B cell (primary cell): ENCODE measurements at places on chromosomes 1 and 21.
A peak's percentile ranks its signal among the peaks of the same experiment; 100 is the strongest.

- no peak overlapping the region for H3K4me3 ChIP-seq
- H3K27ac ChIP-seq, result no peak overlapping the region
- no peaks in the 10 kb centered on the region for H3K4me1 ChIP-seq
- no peaks in the 10 kb centered on the region for H3K36me3 ChIP-seq
- H3K27me3 ChIP-seq, result peaks cover 3% of the 10 kb centered on the region
Measured at GRCh38 chr1:34758751-34759150, 789 bp upstream of the GJB4 start.

GRCh38 chr1:30314591-30314990, 408.8 kb downstream of the MATN1 start:
- H3K27me3 ChIP-seq, result no peaks in the 10 kb centered on the region
- no peak overlapping the region for H3K4me3 ChIP-seq
- no peaks in the 10 kb centered on the region for H3K36me3 ChIP-seq
- DNase-seq, result no peak
- no peak overlapping the region for H3K27ac ChIP-seq

DNA sequence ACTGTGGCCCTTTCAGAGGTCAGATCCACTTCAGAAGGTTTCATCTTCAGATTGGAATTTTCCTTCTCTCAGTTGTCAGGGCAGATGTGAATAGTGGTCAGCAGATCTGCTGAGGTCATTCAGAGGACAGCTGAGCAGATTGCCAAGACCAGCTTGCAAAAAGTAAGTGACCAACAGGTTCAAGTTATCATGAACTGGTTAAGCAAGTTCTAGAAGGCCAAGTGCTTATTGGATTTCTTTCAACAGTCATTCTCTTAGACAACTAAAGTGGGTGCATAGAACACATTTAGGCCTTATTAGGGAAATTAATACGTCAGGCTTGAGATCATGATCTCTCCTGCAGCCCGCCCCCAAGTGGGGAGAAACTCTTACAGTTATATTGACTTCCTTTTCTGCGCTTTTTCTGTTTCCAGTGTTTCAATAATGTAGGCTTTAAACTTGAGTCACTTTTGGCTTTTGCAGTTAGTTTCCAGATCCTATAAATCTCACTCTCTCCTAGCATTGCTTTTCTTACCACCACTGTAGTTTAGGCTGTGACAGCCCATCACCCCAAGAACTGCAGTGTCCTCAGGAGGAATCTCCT, 96.4 kb downstream of the C1orf21 start:
- H3K4me3 ChIP-seq, result no peak overlapping the region
- no peak for DNase-seq
- H3K4me1 ChIP-seq, result no peaks in the 10 kb centered on the region
- H3K27ac ChIP-seq, result no peak overlapping the region

GRCh38 chr1:214281720-214282629, 1.0 kb downstream of the SMYD2 start:
- no peaks in the 10 kb centered on the region for H3K36me3 ChIP-seq
- peaks cover 17% of the 10 kb centered on the region for H3K4me1 ChIP-seq
- no peaks in the 10 kb centered on the region for H3K27me3 ChIP-seq
- H3K4me3 ChIP-seq, result peak overlapping the region; percentile 69

GRCh38 chr1:247417831-247418230, 1.9 kb downstream of the NLRP3 start:
- no peak overlapping the region for H3K4me3 ChIP-seq
- H3K27ac ChIP-seq, result no peak overlapping the region
- no peaks in the 10 kb centered on the region for H3K36me3 ChIP-seq
- peaks cover 23% of the 10 kb centered on the region for H3K4me1 ChIP-seq
- no peak for DNase-seq

GRCh38 chr1:967466-968343, 1.4 kb downstream of the PLEKHN1 start:
- H3K36me3 ChIP-seq, result no peaks in the 10 kb centered on the region
- H3K27ac ChIP-seq, result no peak overlapping the region
- no peaks in the 10 kb centered on the region for H3K27me3 ChIP-seq
- peaks cover 13% of the 10 kb centered on the region for H3K4me1 ChIP-seq

DNA sequence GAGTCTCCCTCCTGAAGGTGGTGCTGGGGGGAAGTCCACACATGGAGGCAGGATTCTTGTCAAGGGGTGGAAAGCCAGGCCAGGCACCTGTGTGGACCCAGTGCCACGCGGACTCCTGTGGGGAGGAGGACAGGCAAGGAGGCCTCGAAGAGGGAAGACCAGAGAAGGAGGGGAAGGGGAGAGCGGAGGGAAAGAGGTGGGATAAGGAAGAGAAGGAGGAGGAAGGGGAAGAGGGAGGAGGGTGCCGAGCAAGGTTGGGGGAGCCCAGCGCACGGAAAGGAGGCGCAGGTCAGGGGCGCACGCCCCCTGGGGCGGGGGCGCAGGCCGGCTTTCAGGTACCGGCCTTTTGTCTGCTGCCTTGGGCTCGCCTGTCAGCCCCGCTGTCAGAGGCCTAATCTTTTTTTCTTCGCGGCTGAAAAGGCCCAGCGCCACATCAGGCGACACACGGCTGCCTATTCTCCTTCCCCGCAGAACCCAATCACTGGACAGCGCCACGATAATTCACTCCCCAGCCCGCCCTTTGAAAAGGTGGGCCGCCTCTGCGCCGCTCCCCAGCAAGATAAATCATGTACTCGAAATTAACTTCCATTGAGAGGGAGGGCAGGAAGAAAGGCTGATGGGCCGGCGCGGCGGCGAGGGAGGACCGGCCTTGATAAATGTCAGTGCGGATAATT, 42.5 kb downstream of the PRDM16 start:
- no peak overlapping the region for H3K27ac ChIP-seq
- no peaks in the 10 kb centered on the region for H3K4me1 ChIP-seq
- no peak for DNase-seq
- no peak overlapping the region for H3K4me3 ChIP-seq

DNA sequence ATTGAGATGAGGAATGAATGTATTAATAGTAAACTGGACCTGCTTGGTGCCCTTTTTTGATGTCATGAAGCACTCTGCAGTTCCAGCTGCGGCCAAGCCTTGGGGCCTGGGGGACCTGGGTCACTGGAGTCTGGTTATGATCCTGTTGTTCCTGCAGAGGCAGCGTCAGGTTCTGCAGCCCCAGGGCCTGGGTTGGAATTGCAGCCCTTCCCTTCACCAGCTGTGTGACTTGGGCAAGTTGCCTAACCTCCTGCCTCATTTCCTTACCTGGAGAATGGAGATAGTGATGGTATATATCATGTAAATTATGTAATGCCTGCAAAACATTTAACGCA, 9.1 kb upstream of the ATP5PO start:
- DNase-seq, result no peak
- no peaks in the 10 kb centered on the region for H3K27me3 ChIP-seq
- no peaks in the 10 kb centered on the region for H3K36me3 ChIP-seq
- no peak overlapping the region for H3K4me3 ChIP-seq

DNA sequence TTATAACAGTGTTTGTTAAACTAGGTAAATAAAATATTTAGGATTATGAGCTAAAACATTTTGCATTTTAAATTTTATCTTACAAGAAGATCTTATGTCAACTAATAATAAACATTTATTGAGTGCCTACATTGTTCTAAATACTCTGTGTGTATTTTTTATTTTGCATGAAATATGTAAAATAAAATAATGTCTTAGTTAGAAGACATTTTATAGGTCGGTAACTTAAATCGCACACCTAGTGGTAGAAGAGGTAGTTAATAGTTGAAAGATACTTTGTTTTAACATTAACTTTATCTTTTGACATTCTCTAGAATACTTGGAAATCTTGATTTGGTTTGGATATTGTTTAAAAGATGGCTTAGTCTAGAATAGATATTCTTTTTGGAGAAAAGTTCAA, 60.5 kb downstream of the RPS6KC1 start:
- no peak overlapping the region for H3K4me3 ChIP-seq
- H3K36me3 ChIP-seq, result no peaks in the 10 kb centered on the region
- H3K4me1 ChIP-seq, result no peaks in the 10 kb centered on the region

GRCh38 chr1:231408528-231409094, 13.5 kb downstream of the EGLN1 start:
- H3K27ac ChIP-seq, result no peak overlapping the region
- DNase-seq, result no peak
- no peaks in the 10 kb centered on the region for H3K27me3 ChIP-seq
- H3K4me1 ChIP-seq, result peaks cover 8% of the 10 kb centered on the region

GRCh38 chr1:238135708-238136664, 245.3 kb upstream of the ZP4 start:
- H3K36me3 ChIP-seq, result no peaks in the 10 kb centered on the region
- H3K4me3 ChIP-seq, result no peak overlapping the region
- no peaks in the 10 kb centered on the region for H3K27me3 ChIP-seq
- no peak overlapping the region for H3K27ac ChIP-seq
- no peak for DNase-seq

GRCh38 chr1:208681878-208682663, 437.9 kb upstream of the PLXNA2 start:
- H3K27me3 ChIP-seq, result no peaks in the 10 kb centered on the region
- DNase-seq, result no peak
- H3K27ac ChIP-seq, result no peak overlapping the region
- no peak overlapping the region for H3K4me3 ChIP-seq
- H3K36me3 ChIP-seq, result no peaks in the 10 kb centered on the region

DNA sequence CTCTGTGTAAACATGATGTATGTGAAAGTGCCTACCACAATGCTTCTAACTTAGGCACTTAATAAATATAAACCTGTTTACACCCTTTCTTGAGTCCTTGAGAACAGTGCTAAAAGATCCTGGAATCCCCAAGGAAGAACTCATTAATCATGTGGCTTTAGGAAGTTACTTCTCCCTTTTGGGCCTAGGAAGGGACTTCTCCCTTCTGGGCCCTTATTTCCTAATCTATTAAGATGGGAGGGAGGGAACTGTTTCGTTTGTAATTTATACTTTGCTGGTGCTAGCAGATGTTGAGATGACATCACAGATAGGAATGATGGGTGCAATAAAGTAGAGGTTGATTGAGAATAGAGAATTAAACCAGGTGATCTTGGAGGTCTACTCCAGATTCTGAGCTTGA, 1.2 kb downstream of the BTF3L4 start:
- H3K27me3 ChIP-seq, result no peaks in the 10 kb centered on the region
- H3K36me3 ChIP-seq, result no peaks in the 10 kb centered on the region
- no peak for DNase-seq
- peak overlapping the region; percentile 99 for H3K4me3 ChIP-seq
- H3K27ac ChIP-seq, result peak overlapping the region; percentile 92
- H3K4me1 ChIP-seq, result peaks cover 31% of the 10 kb centered on the region

DNA sequence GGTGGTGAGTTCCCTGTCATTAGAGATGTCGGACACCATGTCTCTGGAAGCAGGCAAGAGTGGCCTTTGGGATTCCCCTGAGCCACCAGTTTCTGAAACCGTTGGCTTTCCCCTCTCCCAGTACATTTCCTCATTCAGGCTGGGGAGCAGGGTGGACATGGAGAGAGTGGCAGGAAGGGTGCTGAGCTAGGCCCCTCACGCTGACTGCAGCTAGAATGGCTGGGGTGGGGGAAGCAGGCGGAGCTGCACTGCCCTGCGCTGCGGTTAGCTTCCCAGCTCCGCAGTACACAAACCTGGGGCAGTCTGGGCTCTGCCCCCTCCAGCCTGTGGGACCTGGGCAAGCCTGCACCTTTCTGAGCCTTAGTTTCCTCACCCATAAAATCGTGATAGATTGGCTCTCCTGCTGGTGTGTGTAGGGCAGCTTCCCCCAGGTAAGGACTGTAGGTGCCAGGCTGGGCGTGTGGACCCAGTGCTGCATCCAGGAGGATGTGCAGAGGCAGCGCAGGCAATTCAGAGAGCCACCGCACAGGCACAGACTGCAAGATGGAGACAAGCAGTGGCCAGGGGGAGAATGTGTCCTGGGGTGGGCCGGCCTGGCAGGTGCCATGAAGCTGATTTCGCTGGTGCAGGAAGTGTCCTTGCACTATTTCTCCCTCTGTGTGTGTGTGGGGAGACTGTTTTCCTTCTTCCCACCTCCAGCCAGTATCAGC, 3.0 kb downstream of the PLA2G2F start:
- no peak overlapping the region for H3K4me3 ChIP-seq
- H3K27ac ChIP-seq, result no peak overlapping the region
- no peak for DNase-seq
- H3K36me3 ChIP-seq, result no peaks in the 10 kb centered on the region
